ENCODE measurements at places on chromosomes 13 and 19. TPM values are rescaled to one million over a fixed set of nuclear protein-coding genes. Genes with fewer than 3 reads are reported as not detected.

GRCh38 chr19:48950830-48951519, 3.7 kb upstream of the BAX start:
- no peak for DNase-seq

GRCh38 chr19:51043497-51043896, 8.7 kb upstream of the KLK12 start:
- DNase-seq, result no peak

DNA sequence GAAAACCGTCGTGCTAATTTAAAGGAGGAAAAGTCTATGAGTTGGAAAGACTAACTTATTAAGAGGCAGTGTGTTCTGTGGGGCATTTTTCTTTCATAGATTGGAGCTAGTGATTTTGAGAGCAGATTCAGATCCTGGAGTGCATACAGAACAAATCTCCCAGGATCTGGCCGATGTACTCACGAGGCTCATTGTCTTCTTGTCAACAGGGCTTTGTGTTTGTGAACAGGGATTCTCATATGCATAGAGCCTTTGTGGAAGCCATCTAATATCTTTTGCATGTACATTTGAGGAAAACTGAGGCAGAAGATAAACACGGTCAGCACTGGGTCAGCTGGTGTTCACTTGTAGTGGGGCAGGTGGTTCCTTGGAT, 482.9 kb upstream of the TSHZ3 start:
- no peak for DNase-seq

DNA sequence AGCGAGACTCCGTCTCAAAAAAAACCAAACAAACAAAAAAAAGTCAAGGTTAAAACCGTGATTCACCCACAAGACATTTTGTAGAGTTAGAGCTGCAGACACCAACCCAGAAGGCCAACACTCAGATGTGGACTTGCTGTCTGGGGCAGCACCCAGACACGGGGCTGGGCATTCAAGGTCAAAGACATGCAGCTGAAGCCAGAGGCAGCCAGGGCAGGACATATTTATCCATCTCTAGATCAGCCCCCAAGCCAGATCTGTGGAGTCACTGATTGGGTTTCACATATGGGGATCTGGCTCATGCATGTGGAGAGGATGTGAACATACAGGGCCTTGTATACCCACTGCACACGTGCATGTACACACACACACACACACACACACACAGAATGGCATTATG, 3.6 kb downstream of the KLK15 start:
- DNase-seq, result no peak

GRCh38 chr19:37227996-37228395, 10.0 kb downstream of the ZNF383 start:
- no peak for DNase-seq

- no peak for DNase-seq
Observed at GRCh38 chr19:13850910-13851733, 25.8 kb upstream of the NANOS3 start.

- no peak for DNase-seq
Observed at GRCh38 chr19:1243768-1244692, 2.5 kb downstream of the ATP5F1D start.

PHLDB3 gene
- 3.4 TPM for polyA plus RNA-seq

SHISA7 gene
- polyA plus RNA-seq, result 0.14 TPM

DNA sequence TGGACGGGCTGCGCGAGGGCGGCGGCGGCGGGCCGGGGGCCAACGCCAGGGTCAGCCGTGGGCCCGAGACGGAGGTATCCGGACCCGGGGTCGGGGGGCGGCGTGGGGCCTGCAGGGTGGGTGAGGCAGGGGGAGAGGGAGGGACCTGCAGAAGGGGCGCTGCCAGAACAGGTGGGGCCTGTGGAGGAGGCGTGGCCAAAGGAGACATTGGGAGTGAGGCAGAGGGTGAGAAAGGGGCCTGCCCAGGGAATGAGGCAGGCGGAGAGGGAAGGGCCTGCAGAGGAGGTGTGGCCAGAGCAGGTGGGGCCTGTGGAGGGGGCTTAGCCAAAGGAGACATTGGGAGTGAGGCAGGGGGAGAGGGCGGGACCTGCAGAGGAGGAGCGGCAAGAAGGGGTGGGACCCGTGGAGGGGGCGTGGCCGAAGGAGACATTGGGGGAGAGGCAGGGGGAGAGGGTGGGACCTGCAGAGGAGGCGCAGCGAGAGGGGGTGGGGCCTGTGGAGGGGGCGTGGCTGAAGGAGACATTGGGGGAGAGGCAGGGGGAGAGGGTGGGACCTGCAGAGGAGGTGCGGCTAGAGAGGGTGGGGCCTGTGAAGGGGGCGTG, 4.2 kb downstream of the PRR36 start:
- DNase-seq, result no peak

DNA sequence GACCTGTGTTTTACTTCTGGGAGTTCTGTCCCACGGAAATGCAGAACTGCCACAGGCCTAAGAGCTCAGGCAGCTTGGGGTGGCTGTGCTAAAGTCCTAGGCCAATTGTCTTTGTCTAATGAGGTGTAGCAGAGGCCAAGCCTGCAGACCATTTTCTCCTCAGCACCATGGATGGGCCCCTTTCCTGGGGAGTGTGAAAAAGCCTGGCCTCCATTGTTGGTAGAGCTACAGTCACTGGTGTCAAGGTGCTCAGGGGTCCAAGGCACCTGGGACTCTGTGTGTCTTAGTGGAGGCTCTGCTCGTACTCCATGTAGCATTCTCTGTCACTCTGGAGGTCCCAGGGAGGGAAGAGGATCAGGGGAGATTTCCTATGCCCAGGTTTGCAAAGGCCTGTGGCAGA, 329.6 kb downstream of the SLITRK5 start:
- DNase-seq, result no peak

SOX21 gene
- 0.05 TPM for polyA plus RNA-seq

MLNR gene
- 0.11 TPM for polyA plus RNA-seq

SLC7A9 gene
- 0.62 TPM for polyA plus RNA-seq

DNA sequence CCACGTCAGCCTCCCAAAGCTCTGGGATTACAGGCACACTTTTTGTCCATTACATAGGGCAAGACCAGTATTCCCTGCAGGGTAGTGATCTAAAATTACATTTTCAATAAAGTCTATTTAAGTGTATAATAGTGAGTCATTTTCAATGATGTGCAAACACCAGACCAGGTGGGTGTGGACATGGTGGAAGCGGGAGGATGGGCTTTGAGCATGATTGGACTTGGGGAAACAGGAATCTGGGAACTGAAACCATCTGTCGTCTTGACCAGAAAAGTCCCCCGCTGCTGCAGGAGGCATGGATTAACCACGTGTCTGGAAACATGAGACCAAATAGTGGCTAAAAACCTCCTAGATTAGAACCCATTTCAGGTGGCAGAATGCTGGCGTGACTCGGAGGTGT, 4.9 kb downstream of the FXYD3 start:
- DNase-seq, result no peak

- DNase-seq, result no peak
Observed at GRCh38 chr13:52744842-52745375, 5.3 kb upstream of the CNMD start.

PRTN3 gene
- 2.6 TPM for polyA plus RNA-seq

DNA sequence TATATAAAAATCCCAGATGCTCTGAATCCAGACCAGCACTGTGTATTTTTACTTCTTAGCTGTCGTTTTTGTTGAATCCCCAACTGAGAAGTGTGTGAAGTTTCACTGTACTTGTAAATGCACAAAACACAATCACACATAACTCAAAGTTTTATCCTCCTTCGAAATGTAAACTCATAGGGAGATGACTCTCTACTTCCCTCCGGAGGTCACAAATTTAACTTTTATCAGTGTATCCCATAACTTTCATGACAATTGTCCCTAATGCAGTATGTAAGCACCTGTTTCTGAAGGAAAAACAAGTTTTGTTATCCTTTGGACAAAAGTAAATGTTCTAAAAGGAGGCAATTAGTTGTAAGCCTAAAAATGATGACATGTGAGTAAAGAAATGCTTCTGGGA, 665.0 kb upstream of the SLITRK6 start:
- no peak for DNase-seq

DNA sequence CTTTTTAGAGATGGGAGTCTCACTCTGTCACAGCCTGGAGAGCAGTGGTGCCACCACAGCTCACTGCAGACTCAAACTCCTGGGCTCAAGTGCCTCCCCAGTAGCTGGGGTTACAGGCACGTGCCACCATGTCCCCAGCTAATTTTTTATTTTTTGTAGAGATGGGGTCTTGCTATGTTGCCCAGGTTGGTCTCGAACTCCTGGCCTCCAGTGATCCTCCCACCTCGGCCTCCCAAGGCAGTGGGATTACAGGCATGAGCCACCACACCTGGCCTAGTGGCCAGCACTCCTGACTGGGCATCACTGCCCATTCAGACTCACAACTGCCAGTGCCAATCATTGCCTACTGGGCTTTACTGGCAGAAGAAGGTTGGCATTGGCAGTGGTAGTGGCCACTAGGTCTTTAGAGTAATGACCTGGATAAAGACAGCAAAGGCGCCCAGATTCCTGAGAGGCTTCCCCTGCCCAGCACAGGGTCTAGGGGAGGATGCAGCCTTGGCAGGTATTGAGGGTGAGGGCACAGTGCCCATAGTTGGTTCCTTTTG, 26.8 kb upstream of the SLC7A10 start:
- DNase-seq, result no peak

LMTK3 gene
- not detected for polyA plus RNA-seq

MEIS3 gene
- 6.3 TPM for polyA plus RNA-seq
